Dorsolateral prefrontal cortex (tissue), 122 donors: ENCODE measurements at places on chromosomes 11 and 22.

DNA sequence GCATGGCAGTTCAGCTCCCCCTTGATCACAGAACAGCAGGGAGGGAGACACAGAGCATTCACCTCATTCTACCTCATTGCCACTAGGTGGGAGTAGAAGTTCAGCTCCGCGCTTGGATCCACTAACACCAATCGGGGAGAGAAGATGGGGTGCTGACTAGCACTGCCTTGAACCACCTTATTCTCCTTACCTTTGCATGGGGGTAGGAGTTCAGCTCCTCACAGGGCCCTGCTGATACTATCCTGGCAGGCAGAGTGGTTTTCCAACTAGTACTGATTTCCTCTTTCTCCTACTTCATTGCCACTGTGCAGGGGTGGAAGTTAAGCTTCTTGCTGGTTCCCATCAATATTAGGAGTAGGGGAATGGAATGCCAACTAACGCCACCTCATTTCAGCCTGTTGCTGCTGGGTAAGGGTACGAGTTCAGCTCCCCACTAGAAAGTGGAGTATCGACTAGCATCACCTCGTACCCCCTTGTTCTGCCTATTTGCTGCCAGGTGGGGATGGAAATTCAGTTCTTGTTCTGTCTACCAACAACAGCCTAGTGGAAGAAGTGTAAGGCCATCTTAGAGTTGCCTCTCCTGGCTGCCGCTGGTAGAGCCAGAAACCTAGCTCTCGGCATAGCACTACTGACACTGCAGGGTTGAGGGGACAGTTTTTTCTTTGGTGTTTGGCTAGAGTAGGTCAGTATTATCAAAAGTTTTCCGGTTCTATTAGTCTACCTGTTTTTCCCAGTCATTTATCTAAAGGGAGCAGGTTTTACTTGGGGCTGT is 550.9 kb upstream of the CCDC90B start:
- peak; percentile 61 for DNase-seq

- no peak for DNase-seq
Observed at GRCh38 chr11:73159297-73159696, 17.2 kb upstream of the FCHSD2 start.

DNA sequence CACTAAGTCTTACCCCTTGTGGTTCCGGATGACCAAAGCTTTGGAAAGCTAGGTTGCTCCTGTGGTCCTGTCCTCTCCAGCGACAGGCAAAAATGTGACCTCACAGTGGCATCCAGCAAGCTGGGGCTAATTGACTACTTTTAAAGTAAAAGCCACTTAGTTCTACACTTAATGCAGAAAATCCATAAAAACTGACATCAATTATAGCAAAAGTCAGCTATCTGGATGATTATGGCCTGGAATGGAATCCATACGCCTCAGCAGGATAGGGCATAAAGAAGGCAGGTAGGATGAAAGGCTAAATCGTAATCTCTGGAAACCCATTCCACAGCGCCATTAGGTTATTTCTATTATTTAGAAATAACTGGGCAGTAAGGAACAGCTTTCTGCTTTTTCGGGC is 91.9 kb downstream of the ARL14EP start:
- DNase-seq = no peak

DNA sequence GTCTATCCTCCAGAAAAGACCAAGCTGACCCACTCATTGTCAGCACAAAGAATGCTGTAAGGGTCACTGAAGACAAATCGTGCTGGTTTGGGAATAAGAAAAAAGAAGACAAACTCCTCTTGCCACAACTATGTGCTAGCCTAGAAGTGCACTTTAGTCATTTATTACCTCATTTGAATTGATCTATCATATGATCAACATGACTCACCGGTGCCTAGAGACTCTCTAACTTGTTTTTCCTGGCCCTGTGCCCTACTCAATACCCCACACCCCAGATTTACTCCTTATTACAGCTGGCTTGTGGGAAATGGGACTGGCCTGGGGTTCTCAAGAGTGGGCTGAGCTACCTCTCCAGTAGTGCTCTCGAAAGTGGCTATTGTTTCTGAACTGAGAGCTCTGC is 35.9 kb upstream of the HORMAD2 start:
- DNase-seq = no peak
